ENCODE measurements at places on chromosomes 4 and X. TPM values are rescaled to one million over a fixed set of nuclear protein-coding genes. Genes with fewer than 3 reads are reported as not detected.

The PABPC4L gene
- 3.1 TPM for total RNA-seq

The USP27X gene
- total RNA-seq, result 4.5 TPM

The RAB9B gene
- 2.0 TPM for total RNA-seq

The FMR1NB gene
- not detected for total RNA-seq

The CFAP99 gene
- not detected for total RNA-seq

The CT83 gene
- total RNA-seq, result not detected

The PAGE2B gene
- total RNA-seq, result not detected

The SULT1E1 gene
- total RNA-seq, result 5.1 TPM

The HELT gene
- not detected for total RNA-seq

The HTR2C gene
- total RNA-seq, result not detected

The MAGEA6 gene
- total RNA-seq, result not detected

The ZNF711 gene
- 8.9 TPM for total RNA-seq

The FGF13 gene
- not detected for total RNA-seq

The MAGEA12 gene
- total RNA-seq, result not detected

The AFP gene
- total RNA-seq, result not detected

The FGFBP2 gene
- not detected for total RNA-seq

The ANOS1 gene
- 0.08 TPM for total RNA-seq

The TLR6 gene
- total RNA-seq, result 2.5 TPM

The HPGD gene
- not detected for total RNA-seq

The TLL1 gene
- 39.2 TPM for total RNA-seq

The SATL1 gene
- not detected for total RNA-seq

The TMEM31 gene
- not detected for total RNA-seq

The ADH1C gene
- total RNA-seq, result not detected

The GRIA3 gene
- not detected for total RNA-seq

The LPAR4 gene
- 2.6 TPM for total RNA-seq

The P2RY10 gene
- total RNA-seq, result not detected

The IL3RA gene
- not detected for total RNA-seq

The IQCM gene
- total RNA-seq, result not detected

The HTRA3 gene
- 0.37 TPM for total RNA-seq

The ARHGEF38 gene
- not detected for total RNA-seq

The GPRASP3 gene
- 4.9 TPM for total RNA-seq

The AKAP14 gene
- not detected for total RNA-seq

The SOD3 gene
- 3.4 TPM for total RNA-seq

The PACRGL gene
- total RNA-seq, result 19.0 TPM

The SPANXA2 gene
- total RNA-seq, result not detected

All from osteocyte (in vitro differentiated cells).